Putamen (tissue), 1 donor: ENCODE measurements at places on chromosomes 13 and 19.

DNA sequence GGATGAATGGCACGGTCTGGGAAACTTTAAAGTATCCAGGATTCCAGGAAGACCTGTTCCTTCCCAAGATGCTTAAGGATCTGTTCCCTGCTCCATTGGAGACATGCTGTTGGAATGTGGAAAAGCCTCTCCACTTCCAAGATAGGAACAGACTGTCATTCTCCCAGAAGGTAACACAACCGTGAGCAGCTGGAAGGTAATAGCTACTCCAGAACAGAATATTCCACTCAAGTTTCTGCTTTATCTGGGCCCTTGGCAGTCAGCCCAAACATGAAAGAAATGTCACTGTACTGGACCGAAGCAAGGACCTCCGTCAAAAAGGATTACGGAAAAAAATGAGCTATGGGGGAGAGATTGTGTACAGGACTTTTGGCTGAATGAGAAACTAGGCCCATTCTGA lies 420.9 kb upstream of the NBEA start:
- no peak for DNase-seq

GRCh38 chr19:56377105-56377924 lies 16.0 kb downstream of the ZNF582 start:
- DNase-seq: no peak

GRCh38 chr13:59730026-59730425 lies 433.7 kb downstream of the DIAPH3 start:
- DNase-seq: no peak

DNA sequence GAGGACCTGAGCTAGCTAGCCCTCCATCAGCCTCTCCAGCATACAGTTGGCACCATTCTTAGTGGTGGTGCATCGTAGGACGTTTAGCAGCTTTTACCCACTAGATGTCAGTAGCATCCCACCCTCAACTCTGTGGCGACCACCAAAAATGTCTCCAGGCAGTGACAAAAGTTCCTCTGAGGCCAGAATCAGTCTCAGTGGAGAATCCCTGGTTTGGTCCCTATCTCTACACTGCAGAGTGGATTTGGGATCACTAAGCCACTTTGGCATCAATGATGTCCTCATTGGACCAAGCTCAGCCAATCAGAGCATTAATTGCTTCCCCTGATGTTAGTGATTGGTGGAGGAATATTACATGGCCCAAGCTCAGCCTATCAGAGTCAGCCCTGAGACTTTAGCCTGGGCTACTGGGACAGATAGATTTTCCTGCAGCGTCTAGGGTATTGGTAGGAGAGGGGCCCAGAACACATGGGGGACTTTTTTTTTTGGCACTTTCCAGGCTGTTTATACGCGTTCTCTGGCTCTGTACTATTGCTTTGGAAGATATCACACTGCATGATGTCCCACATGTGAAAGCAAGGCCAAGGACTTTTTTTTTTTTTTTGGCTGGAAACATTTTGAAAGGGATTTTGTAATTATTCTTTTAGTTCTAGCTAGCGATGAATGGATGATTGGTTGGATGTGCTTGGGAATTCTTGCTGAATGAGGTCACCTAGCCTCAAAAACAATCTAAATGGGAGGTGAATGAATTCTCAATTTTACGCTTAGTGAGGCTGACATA lies 7.0 kb downstream of the TMEM221 start:
- no peak for DNase-seq

- no peak for DNase-seq
Measured at GRCh38 chr13:28318496-28318895, 176.4 kb downstream of the FLT1 start.

GRCh38 chr13:22220151-22221135 lies 549.6 kb downstream of the FGF9 start:
- DNase-seq: no peak

DNA sequence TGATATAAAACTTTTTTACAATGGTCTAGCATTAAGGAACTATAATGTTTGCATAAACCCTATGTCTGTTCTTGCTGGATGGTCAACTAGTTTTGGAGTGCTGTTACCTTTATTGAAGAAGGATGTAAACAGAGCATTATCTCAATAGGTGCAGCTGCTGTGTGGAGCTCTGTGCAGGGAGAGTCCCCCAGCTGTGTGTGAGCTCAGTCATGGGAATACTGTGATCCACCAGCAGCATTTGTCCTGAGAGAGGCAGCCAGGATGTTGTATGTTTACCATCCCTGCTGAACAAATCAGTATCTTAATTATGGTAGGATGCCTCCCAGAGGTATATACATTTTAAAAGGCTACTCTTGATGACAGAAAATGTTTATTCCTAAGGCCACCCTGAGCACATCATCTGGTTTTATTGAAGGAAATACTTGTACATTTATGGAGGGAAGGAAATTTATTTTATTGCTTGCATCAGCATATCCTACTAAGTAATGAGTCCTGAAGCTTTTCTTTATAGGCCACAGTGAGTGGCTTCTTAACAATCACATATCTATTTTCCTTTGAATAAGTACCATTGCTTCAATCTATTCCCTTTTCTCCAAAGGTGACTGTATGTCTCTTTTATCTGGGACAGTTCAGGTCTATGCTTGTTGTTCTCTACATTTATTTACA lies 11.7 kb downstream of the RAP2A start:
- no peak for DNase-seq

DNA sequence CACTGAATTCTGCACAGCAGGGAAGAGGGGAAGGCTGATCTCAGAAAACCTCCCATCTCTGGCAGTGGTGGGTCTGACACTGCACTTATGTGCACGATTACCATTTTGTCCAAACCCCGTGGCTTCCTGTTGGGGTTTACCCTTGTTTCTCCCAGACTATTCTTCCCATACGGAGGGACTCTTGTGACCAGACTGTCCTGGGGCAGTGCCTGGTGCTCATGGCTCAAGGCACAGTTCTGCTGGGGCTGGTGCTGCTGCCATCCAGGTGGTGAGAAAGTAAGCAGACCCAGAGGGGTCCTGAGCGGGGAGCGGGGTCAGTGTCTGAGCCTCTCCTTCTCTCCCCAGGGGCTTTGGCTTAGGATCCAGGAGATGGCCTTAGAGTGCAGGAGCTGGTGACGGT lies 5.1 kb upstream of the SIGLEC9 start:
- no peak for DNase-seq

DNA sequence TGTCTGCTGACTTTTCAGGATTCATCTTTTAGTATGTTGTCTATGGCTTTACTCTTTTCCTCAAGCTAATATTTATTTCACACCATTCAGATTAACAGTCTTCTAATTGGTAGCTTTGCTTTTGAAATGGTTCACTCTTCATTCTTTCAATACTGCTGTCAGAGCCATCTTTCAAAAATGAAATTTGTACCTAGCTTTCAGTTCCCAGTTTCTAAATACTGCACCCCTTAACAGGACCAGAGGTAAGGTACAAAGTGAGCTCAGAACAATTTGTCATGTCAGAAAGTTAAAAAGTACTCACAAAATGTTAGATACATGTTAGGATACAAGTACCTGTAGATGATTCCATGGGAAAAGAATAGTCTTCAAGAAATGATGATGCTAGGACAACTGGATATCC lies 83.0 kb downstream of the FNDC3A start:
- DNase-seq: no peak

DNA sequence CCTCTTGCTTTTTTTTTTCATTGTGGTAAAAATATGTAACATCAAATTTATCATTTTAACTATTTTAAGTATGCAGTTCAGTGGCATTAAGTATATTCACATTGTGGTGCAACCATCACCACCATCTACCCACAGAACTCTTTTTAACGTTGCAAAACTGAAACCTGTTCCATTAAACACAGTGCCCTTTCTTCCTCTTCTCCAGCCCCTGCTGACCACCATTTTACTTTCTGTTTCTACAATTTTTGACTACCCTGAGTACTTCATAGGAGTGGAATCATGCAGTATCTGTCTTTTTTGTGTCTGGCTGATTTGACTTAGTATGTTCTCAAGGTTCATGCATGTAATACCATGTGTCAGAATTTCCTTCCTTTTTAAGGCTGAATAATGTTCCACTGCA lies 153.1 kb downstream of the FGF9 start:
- no peak for DNase-seq

- no peak for DNase-seq
Measured at GRCh38 chr19:32318884-32319520, 26.4 kb upstream of the ZNF507 start.

- DNase-seq: no peak
Measured at GRCh38 chr19:18809149-18809868, 18.2 kb upstream of the COMP start.

GRCh38 chr13:75766636-75767035 lies 130.5 kb downstream of the LMO7 start:
- DNase-seq: no peak

DNA sequence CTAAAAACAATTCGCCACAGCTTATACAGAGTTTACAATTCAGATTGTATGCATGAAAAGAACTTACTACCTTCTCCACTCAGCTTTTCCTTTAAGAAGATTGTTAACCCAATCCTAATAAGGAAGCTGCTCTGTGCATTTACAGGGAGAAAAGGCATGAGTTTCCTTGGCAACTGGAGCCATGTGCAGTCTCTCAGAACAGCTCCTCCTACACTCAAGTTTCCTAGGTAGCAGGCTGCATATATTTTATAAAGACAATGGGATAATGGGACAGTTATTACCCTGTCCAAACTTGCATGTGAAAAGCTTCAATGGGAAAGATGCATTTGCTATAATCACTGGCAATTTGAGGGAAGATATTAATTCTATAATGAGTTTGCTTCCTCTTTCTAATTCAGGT lies 125.5 kb upstream of the TRPC4 start:
- DNase-seq: peak; percentile 53

DNA sequence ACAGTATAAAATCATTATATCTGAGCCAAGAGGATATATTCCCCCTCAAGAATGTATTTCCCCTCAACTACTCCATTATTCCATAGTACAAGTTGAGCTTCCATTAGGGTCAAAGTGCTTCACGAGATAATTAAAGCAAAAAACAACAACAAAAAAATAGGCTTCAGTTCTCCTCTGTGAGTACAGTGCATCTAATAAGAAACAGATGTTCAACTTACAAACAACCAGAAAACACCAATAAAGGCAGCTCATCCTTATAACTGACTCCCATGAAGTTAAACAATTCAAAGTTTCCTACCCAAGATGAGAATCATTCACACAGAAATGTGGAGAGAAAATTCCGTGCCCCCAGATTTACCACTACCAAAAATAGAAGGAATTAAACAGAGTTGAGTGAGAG lies 854.4 kb downstream of the PCDH9 start:
- no peak for DNase-seq

DNA sequence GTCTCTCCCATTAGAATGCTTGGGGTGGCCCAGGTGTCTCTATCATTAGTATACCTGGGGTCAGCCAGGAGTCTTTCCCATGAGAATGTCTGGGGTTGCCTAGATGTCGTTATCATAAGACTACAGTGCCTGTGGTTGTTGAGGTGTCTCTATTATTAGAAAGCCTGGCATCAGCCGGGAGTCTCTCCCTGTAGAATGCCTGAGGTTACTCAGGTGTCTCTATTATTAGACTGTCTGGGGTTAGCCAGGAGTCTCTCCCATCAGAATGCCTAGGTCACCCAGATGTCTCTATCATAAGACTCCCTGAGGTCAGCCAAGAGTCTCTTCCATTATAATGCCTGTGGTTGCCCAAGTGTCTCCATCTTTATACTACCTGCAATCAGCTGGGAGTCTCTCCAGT lies 1541.1 kb downstream of the UQCRFS1 start:
- no peak for DNase-seq

GRCh38 chr19:55433292-55433691 lies 9.8 kb downstream of the SHISA7 start:
- DNase-seq: no peak

DNA sequence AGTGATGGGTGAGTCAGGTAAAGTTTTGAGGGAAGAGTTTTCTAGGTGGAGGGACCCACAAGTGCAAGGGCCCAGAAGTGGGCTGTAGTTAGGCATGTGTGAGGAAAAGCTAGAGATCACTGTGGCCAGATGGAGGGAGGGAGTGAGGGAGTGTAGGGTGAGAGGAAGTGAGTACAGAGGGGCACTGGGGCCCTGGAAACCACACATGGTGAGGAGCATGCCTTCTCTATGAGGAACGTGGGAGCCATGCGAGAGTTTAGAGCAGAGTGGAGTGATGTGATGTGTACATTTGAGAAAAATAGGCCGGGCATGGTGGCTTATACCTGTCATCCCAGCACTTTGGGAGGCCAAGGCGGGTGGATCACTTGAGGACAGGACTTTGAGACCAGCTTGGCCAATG lies 14.7 kb upstream of the SHKBP1 start:
- DNase-seq: no peak

- no peak for DNase-seq
Measured at GRCh38 chr13:81012031-81012430, 671.1 kb upstream of the SPRY2 start.

GRCh38 chr19:49746206-49746958 lies 16.7 kb downstream of the TSKS start:
- no peak for DNase-seq

DNA sequence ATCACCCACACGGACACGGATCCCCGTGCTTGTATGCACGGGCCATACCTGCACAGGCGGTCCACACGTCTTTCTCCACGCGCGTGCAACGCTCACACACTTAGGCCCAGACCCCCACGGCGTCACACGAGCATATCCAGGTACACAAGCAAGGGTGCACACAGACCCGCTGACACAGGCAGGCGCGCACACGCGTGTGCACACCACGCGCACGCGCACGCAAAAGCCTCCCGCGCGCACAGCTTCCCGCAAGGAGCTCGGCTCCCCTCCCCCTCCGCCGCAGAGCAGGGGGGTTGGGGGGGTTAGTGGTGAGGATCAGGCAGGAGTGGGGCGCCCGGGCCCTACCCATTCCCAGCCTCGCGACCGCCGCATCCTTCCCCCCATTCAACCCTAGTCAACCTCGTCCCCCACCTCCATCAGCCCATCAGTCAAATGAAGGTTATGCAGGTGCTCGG lies 407 bp downstream of the RAB3A start:
- DNase-seq: peak; percentile 70

- DNase-seq: no peak
Measured at GRCh38 chr13:29534083-29534482, 61.4 kb downstream of the SLC7A1 start.

- DNase-seq: no peak
Measured at GRCh38 chr13:30735025-30735871, at the start of gene ALOX5AP. TSS of gene ALOX5AP (plus strand) at chr13:30735543. CDS start at chr13:30735606, 63 bp downstream.

GRCh38 chr13:28429685-28430290 lies 65.1 kb downstream of the FLT1 start:
- no peak for DNase-seq

DNA sequence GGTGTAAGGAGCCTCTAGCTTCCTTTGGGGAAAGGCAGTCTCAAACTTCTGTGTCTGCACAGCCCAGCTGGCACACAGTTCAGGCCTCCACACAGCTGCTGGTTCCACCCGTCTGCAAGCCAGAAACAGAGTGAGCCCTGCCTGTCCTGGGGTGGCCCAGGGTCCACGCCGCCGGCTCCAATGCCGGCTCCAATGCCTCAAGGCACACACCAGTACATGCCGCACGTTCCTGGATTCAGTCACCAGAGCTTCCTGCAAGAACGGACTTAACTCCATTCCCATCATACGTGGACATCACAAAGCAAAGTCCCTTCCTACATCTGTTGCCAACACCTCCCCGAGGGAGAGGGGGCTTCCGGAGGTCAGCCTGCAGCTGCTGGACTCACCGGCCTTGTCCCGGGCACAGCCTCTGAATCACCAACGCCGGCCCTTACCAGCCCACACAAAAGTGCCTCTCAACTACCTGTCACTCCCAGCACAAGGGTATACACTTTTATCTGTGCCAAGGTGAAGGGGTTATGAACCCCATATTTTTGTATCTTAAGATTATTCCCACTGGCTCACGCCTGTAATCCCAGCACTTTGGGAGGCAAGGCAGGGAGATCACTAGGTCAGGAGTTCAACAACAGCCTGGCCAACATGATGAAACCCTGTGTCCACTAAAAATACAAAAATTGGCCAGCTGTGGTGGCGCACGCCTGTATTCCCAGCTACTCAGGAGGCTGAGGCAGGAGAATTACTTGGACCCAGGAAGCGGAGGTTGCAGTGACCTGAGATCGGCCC lies 8.5 kb downstream of the SH3GL1 start:
- DNase-seq: no peak
